ENCODE measurements at places on chromosomes 12 and 14.

DNA sequence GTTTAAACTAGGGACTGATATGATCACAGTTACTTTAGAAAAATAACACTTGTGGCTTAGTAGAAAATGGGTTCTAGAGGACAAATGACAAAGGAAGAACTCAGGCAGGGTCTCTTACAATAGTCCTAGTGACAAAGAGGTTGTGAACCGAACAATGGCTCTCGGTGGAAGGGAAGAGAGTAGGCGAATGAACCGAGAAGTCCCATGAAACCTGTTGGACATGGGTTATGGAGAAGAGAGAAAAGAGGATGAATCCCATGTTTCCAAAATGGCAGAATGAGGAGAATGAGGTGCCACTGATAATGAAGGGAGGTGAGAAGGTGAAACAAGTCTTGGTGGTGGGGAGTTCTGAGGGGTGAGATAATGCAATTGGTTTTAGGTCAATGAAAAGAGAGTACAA is 94.1 kb downstream of the PPM1H start:
- no peak for DNase-seq

DNA sequence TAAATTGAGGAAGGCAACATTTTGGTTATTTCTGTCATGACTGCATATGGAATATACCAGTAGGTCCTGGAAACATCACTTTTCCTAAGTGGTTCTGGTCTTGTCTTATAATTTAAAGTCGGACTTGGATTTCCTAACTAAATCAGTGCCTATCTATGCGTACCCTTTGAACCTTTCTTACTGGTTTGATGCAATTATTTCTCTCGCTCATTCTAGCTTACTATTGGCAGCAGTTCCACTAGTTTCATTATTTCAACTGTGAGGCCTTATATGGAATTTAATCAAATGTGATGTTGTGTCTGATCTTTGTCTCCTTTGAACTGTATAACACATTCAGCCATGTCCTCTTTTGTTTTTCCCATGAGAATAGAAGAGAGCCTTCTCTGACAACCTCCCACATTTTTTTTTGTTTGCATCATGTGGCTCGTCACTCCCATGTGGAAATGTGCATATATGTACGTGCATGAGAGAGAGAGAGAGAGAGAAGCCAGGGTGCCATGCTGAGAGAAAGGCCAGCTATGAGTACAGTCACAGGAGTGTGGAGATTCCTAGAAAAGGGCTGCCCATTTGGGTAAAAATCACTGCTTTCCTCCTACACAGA is 48.0 kb downstream of the AKAP6 start:
- DNase-seq = no peak

DNA sequence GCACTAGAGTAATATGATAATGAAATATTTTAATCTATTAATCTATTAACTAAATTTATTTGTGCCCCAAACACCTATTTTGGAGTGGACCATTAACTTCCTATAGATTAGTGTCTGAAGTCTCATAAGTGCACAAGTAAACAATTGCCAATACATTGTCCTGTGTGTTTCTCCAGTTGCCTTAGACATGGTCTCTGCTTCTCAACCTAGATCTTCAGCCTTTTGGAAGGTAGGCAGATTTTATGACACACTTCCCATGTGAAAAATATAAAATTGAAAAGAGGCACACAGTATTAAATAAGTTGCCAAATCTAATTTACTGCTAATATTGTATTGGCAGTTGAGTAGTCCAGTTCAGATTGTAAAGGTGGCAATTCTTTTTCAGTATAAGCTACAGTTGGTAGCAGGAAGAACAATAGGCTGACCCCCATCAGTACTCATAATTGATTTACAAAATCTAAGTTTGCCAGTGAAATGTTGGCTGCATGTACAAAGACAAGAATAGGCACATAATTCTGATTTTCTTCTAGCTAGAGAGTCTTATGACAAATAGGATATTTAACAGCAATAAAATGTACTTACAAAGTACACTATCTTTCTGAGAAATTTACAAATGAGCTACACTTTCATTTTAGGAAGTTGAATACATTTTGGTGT is 10.8 kb downstream of the A2M start:
- DNase-seq = no peak

DNA sequence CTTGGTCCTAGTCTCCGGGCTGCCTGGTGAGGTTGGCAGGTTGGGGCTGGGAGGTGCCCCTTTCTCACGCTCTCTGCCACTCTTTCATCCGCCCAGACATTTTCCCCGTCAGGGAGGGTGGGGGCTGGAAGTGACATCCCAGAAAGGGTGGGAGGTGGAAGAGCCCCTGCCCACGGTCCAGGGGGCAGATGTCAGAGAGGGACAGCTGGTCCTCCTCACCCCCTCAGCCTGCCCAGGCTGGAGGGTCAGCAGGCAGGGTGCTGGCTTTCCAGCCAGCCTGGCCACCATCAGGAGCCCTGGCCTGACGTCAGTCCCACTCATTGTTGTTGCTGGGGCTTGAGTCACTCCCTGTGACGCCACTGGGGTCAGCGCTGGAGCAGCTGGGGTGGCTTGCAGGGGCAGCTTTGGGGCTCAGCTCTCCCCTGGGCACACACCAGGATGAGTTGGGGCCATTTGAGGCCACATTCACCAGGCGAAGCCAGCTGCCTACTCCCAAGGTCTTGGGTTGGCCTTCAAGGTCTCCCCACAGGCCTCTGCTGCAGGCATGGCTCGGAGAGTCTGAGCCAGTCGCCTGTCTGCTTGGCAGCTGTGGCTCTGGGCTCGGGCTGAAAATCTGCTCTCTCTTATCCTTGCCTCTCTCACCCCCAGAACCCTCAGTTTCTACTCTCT is 5.7 kb upstream of the ATG101 start:
- no peak for DNase-seq

GRCh38 chr14:36333119-36333518 is 12.7 kb upstream of the MBIP start:
- no peak for DNase-seq

- no peak for DNase-seq
Observed at GRCh38 chr12:53530061-53530460, 22.8 kb upstream of the NPFF start.
